ENCODE measurements at places on chromosomes 12 and 14.

GRCh38 chr12:124682425-124683151 is 115.2 kb upstream of the NCOR2 start:
- DNase-seq = no peak

DNA sequence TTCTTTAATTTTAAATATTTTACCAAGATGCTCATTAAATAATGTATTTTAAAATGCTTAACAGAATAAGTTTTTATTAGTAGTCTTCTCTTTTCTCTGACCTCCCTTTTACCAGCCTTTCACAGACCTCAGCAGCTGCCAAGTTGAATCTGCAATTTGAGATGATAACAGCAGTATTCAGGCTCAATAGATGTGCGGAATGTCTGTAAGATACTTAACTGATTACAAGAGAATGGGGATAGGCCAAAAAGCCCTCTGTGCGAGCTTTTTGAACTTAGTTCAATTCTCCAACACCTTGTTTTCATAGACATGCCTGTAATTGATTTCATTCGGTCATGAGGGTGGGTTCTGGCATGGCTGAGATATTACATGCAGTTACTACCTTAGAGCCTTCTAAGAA is 277.2 kb downstream of the TMTC2 start:
- DNase-seq = no peak

- DNase-seq = no peak
These were observed 55.1 kb upstream of the ARID2 start for GRCh38 chr12:45674181-45674977.

DNA sequence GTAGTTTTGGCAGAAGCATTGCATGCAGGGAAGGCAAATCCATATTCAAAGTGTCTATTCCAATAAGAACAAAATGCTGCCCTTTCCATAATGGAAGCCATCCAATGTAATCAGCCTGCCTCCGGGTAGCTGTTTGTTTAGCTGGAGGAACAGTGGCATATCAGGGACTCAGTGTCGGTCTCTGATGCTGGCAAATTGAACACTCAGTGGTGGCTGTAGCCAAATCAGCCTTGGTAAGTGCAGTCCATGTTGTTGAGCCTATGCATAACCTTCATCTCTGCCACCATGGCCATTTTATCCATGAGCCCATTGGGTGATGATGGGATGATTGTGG is 147.8 kb upstream of the MAX start:
- no peak for DNase-seq

DNA sequence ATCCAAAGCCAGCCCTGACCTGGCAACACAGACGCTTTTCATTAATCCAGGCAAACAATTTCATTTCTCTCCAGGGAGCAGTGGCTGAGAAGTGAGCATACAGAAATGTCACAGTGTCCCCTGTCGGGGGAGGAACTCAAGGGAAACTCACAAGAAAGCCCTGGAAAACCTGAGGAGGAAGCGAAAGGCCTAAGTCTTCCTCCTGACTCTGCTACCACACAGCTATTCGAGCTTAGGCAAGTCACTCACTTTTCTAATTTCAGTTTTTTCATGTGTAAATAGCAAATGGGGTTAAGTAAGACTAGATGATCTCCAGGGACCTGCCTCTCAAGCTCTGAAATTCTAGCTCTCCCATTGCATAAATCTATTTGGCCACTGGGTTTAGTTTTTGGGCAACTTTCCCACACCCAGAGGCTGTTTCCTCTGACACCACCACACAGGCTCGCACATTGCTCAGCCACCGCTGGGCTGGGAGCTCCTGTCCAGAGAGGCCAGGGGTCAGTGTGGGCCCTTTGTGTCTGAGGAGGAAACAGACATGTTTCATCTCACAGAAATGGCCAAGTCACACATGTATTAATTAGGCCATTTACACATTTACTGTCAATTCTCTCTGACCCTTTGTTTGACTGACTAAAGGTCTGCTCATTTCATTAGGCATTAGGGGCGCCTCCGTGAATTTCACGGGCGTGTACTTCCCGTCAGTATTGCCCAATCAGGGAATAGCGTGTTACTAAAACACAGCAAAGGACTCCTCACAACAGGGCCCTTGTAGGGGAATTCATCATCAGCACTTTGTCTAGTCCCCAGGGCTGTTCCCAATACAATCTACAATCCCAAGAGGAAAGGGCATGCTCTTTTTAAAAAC is 9.8 kb upstream of the PNMA1 start:
- peak; percentile 9 for DNase-seq

GRCh38 chr14:49966304-49966809 is 73.5 kb downstream of the ARF6 start:
- no peak for DNase-seq

- peak; percentile 69 for DNase-seq
These were observed 2.7 kb upstream of the TRAF3 start for GRCh38 chr14:102774391-102775153.
